NCI-H2081 treated with DMSO at 0.1 percent for 48 hours (cell line): ENCODE measurements at places on chromosomes 1 and 21.

DNA sequence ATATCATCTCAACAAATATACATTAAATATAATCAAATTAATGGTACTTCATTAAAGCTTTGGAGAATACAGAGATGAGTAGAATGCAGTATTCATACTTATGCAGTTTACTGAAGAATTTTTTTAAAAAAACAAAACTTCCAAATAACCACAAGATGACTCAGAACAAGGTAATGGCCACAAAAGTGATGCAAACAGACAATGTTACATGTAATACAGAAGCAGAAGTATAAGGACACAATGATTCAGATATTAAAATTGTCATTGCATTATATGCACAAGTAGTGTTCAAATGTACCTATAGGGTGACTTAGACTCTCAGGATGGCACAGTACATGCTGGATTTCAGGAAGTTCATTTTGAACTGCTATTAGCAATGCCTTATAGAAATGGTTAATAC is 227.2 kb upstream of the ST6GALNAC5 start:
- no peak for DNase-seq

DNA sequence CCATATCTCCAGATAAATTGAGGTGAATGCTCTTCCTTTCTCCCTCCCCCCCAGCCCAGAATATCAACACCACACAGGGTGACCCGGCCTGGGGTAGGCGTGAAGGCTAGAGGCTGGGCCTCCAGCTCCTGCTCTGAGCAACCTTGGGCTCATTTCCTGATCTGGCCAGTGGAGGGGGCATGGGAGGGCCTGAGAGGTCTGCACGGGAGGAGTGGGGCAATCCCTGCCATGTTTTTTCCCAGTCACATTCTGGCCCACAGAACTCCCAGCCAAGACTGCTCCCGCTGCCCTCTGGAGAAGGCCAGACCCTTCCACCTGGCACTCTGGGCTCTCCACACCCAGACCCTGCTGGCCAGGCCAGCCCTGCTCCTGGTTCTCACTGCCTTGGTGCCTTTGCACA is 3.9 kb downstream of the CLDN19 start:
- no peak for DNase-seq

DNA sequence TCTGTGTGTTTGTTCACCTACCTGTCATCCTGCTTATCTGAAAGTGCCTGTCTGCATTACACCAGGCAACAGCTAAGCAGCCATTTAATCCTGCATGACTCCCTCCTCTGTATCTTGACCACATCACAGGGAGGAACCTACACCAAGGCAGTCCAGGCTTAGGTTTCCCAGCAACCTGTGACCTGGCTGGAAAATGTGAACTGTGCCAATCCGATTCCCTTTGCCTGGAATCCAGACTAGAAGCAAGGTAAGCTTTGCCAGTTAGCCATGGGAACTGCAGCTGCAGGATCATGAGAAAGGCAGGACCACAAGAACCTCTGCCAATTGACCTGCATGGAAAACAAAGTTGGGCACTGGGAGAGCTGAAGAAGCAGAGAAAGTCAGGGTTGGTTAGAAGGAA is 6.3 kb upstream of the ATP1B1 start:
- no peak for DNase-seq

DNA sequence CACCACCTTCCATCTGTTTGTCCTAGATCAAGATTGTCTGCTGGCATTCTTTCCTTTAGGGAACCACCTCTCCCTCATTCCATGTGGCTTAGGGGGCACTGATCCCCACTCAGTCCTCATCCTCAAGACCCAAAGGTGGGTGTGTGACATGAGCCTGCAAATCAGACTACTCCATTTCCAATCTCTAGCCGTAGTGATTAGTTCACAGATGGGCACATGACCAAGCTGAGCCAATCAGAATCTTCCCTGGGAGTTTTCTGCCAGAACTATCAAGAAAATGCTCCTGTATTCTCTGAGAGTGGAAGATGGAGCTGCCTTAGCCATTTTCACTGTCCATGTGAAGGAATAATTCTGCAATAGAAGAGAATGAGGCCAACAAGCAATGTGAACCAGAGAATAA is 19.3 kb upstream of the PTPRF start:
- no peak for DNase-seq

DNA sequence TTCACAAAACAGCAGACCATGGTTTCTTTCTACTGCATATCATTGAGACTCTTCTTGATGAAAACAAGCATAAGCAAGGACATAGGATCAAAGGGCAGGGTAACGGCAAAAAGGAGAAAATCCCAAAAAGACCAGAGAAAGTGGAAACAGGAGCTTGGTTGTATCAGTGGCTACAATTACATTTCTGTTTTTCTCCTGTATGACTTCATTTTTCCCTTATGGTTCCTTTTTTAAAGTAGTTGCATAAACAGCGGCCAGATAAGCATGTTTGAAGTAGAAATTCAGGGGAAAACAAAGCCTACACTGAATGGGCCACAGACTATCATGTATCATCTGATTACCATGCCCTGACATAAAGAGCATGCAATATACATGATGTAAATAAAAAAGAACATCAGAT is 4.6 kb downstream of the EGLN1 start:
- DNase-seq, result no peak

DNA sequence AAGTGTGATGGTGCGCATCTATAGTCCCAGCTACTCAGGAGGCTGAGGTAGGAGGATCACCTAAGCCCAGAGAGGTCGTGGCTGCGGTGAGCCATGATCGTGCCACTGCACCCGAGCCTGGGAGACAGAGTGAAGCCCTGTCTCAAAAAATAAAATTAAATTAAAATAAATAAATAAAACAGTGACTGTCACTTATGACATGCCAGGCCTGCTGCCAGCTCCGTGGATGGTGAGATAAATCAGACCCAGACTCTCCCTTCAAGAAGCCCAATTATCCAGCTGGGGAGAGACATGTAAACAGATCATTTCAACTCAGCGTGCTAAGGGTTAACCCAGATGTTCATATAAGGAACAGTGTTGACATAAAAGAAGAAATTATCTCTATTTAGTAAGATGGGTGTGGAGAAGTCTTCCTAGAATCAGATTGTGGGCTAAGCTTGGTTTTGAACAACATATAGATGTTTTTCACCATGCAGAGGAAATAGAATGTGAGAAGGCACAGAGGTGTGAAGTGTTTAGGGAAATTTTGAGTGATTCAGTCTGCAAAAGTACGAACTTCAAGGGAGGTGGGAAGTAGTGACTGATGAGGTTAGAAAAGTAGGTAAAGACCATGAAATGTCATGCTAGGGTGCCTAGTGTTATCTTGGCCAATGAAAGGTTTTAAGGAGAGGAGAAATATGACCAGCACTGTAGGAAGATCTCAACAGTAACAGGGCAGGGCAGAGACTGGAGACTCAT is 18.3 kb downstream of the YARS1 start:
- DNase-seq, result no peak

- DNase-seq, result no peak
These were observed 167.6 kb upstream of the HMGB4 start for GRCh38 chr1:33696311-33696710.

GRCh38 chr1:89527750-89528381 is 3.2 kb downstream of the LRRC8B start:
- no peak for DNase-seq

DNA sequence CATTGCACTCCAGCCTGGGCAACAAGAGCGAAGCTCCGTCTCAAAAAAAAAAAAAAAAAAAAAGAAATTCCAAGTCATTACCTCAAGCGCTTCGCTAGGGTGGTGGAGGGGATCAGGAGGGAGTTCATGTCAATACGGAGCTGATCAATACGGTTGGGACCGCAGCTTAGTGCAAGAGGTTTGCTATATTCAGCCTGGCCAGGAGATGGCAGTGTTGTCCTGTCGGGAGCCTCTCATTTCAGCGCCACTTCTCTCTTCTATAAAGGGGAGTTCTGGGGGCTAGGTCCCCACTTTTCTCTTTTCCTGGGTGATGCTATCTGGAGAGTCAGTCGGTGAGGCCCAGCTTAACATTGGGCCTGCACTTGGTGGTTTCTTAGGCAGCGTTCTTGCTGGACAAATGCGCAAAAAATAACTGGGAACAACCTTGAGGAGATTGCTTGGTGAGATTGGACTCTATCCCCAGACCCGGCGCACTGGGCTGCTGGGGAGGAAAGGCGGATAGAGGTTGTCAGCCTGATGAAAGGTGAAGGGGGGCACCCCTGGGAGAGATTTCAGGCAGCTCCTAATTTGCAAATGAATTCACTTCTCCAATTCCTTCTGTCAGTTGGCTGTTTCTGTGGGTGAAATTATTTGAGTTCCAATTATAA is 40.4 kb downstream of the KIAA0040 start:
- DNase-seq, result peak; percentile 14

DNA sequence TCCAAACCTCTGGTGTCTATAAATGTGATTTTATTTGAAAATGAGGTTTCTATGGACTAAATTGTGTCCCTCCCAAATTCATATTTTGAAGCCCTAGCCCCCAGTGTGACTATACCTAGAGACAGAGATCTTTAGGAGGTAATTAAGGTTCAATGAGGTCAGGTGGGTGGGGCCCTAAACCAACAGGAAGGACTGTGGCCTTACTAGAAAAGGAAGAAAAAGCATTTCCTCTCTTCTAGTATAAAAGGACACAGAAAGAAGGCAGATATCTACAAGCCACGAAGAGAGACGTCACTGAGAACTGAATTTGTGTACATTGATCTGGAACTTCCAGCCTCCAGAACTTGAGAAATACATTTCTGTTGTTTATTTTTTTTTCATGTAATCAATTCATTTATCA is 123.1 kb upstream of the RUNX1 start:
- DNase-seq, result no peak

DNA sequence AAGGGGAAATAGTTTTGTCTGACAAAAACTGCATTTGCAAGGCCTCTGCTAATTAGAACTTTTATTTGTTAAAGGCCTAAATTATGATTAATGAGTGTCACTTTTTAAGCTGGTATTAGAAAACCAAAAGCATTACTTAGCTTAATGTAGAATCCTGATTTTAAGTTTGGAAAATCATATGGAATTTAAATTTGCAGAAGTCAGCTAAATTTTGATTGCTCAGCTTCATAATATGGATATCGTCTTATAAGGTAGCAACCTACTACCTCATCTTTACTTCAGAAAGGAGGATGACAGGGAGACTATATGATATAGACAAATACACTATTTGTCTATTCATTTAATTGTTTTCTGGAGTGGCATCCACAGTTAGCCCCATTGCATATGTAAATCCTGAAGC is 114.0 kb downstream of the USP25 start:
- DNase-seq, result no peak

DNA sequence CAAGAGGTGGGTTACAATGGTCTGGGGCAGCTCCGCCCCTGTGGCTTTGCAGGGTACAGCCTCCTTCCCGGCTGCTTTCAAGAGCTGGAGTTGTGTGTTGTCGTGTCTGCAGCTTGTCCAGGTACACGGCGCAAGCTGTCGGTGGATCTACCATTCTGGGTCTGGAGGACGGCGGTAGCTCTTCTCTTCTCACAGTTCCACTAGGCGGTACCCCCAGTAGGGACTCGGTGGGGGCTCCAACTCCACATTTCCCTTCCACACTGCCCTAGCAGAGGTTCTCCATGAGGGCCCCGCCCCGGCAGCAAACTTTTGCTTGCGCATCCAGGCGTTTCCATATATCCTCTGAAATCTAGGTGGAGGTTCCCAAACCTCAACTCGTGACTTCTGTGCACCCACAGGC is 12.3 kb upstream of the CDCP2 start:
- DNase-seq, result no peak
